ENCODE measurements at places on chromosomes 7 and 10.

- no peak for DNase-seq
These were observed 582.4 kb downstream of the SUGCT start for GRCh38 chr7:40717242-40717641.

DNA sequence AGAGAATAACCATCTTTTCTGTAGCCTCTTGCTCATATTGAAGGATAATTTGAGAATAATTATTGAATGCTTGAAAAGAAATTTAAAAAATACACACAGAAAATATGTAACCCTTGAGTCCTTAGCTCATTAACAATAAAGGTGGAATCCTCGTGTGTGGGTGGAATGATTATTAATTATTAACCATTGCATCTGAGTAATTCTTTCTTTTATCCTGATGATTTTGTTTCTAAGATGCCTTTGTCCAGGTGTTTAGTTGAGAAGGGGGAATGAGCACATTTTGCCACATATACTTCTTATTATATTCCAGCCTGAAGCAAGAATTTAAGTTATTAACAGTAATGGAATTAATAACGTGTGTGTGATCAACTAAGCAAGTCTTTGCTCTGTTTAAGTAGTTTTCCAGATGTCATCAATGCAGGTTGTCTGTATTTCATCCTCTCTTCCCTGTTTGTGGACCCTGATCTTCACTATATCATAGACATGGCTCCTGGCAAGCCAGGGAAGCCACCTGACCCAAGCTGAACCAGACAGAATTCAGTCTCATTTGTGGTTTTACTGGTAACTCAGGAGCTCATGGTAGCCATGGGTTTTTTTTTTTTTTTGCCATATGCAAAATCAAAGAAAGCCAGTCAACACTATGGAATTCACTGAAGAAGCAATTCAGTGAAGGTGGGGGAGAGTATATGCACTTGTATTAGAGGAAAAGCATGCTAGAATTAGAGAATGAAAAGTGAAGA is 144.3 kb downstream of the KIF20B start:
- DNase-seq = no peak

DNA sequence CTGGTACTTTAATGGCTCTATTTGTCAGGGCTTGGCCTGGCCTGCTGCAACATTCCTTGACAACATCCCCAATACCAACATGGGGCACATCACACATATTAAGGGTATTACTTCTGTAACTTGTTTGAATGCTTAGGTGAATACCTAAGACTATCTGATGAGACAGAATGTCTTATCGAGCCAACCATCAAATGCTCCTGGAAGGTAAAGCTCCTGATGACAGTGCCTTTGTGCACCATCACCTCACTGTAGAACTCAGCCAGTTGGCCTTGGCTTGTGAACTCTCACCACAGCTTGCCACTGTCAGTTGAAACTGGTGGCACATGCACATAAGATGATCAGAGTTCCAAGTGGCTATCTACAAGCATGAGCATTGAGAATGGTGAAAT is 3.7 kb upstream of the MYO1G start:
- DNase-seq = no peak

GRCh38 chr7:55651057-55651456 is 78.8 kb upstream of the VOPP1 start:
- DNase-seq = no peak

DNA sequence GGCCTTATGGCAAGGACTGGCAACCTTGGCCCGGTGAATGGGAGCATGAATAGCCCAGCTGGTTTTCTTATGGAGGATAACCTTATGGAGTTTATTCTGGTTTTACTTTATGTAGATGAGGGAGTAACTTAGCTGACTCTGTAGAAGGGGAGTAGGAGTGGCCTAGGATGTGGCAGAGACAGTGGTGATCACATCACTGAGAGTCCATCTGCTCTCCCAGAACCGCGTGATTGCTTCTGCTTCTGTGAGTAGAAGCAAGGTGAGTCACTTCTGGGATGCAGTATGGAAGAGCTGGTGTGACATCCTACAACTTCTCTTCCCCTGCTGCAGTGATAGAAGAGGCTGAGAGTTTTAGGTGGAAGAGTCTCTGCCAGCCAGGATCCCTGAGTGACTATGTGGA is 129.2 kb downstream of the RPS24 start:
- DNase-seq = no peak

DNA sequence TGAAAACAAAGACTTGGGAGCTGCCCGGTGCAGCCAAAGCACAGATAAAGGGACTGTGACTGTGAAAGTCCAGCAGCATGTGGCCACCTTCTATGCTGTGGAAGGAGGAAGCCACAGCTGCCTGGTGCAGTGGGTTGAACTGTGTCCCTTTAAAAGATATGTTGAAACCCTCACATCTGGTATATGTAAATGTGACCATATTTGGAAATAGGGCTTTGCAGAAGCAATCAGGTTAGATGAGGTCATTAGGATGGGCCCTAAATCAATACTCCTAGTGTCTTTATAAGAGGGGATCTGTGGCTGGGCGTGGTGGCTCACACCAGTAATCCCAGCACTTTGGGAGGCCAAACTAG is 136.9 kb downstream of the GLI3 start:
- no peak for DNase-seq

DNA sequence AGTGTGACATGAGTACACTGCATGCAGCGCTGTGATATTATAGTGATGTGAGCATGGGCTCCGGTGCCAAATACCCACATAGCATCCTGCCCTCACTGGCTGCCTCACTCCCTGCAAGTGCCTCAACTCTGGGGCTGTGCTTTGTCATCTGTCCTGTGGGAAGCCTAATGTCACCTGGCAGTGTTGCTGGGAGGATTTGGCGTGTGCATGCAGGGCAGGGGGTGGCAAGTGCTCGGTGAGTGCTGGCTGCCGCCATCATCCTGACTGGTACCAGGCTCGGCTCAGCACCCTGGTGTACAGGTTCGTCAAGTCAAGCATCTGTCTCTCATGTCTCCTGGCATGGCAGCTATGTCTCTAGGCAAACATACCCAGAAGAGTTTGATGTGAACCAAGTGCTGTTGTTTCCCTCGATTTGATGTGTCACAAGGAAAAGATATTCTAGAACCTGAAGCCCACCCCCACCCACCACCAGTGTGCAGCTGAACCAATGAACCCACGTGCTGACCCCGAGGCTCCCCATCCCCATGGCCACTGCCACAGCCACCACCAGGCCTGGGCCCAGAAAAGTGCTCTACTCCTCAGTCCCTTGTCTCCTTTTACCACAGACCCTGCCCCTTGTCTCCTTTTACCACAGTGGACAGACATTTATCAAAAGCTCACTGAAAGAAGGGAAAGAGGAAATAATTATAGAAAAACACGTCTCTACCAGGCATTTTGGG is 135.8 kb downstream of the MAPK8 start:
- no peak for DNase-seq

DNA sequence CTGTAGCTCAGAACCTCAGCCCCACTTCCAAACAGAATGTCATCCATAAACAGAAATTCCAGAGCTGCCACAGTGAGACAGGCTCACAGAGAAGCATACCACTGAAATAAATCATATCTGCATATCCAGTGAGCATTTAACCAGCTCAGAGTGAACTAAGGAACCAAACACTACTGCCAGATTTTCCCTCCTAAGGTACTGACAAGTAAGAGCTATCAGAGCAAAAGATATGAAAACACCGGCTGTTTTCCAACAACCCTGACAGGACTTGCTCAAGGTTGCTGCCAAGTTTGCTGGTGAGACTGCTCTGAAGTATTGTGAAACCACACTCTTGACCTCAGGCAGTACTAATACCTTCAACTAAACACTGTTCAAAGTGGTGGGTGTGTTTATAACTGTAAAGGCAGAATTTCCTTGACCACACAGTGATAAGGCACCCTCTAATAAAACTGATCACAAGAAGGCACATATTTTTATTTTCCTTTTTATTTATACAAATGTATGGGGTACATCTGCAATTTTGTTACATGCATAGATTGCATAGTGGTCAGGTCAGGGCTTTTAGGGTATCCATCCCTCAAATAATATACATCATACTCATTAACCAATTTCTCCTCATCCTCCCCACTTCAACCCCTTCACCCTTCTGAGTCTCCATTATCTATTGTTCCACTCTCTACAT is 18.3 kb downstream of the SGMS1 start:
- no peak for DNase-seq

- DNase-seq = no peak
These were observed 47.4 kb downstream of the IGF2BP3 start for GRCh38 chr7:23422909-23423308.

DNA sequence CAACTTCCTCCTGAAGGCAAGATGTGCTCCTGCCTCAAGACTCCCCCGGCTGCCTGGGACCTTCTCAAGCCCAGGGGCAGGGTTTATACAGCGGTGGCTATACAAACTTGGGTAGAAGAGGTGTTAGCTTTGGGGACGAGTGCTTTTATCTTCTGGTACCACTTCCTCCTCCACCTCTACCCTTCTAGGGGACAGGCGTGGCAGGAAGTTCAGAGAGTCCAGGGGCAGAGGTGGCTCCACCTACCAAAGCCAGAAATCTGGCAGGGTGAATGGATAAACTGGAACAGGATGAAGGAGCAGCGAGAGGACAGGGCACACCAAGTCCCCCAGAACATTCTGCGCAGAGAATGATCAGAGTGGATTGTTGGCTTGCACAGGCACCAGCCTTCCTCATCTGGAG is 24.0 kb upstream of the TM9SF3 start:
- DNase-seq = no peak

DNA sequence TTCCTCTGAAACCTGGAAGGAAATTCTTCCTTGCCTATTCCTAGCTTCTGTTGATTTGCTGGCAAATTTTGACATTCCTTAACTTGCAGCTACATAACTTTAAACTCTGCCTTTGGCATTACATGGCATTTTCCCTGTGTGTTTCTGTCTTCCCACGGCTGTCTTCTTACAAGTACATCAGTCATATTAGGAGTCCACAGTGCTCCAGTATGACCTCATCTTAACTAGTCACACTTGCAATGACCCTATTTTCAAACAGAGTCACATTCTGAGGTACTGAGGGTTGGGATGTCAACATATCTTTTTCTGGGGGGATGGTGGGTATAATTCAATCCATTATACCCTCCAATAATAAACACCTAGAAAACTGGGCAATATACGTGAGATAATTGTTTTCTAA is 37.4 kb upstream of the EPHB6 start:
- no peak for DNase-seq

DNA sequence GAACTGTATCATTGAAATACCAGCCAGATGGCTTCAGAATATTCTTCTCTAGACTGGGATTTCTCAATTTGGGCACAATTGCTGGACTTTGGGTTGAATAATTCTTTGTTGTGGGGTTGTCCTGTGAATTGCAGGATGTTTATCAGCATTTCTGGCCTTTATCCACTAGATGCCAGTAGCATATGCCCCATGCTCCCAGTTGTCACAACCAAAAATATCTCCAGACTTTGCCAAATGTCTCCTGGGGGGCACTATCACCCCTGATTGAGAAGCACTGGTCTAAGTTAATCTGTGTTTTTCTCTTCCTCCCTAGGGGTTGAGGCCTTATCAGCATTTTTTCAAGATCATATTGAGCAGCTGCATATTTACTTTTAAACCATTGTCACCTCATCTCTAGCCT is 204.9 kb upstream of the SP8 start:
- DNase-seq = no peak

GRCh38 chr10:80280071-80280800 is 9.2 kb downstream of the MAT1A start:
- DNase-seq = no peak

DNA sequence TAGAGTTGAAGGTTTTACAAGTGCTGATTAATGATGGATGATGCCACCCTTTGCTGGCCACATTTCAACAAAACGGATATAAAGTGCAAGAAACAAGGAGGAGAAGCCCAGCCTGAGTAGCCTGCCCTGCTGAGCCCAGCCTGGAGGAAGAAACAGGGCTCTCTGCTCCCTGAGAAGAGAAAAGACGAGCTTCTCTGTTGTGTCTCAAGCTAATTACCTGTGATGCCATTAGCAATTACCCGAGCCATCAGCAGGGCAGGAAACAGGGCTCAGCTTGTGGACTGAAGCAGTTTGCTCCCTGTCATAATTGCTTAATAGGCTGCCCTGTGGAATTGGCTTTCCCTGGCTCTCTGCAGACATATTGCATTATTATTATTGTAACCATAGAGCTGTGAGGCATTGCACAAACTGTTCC is 709.3 kb upstream of the AUTS2 start:
- no peak for DNase-seq

DNA sequence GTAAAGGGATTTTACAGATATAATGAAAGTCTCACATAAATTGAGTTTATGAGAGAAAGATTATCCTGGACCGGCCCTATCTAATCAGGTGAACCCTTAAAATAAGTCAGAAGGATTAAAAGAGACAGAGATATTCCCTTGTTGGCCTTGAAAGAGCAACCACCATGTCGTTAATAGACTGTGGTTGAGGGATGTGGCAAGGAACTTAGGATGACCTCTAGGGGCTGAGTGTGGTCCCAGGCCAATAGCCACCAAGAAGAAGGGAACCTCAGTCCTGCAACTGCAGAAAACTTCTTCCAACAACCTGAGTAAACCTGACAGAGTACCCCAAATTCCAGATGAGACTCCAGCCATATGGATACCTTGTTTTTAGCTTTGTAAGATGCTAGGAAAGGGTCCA is 121.5 kb downstream of the POLR1F start:
- no peak for DNase-seq

GRCh38 chr10:821322-821721 is 110.2 kb downstream of the LARP4B start:
- DNase-seq = no peak

- no peak for DNase-seq
These were observed 2.0 kb upstream of the ASB13 start for GRCh38 chr10:5668429-5668828.

GRCh38 chr10:7786430-7786829 is 1.4 kb downstream of the KIN start:
- no peak for DNase-seq

DNA sequence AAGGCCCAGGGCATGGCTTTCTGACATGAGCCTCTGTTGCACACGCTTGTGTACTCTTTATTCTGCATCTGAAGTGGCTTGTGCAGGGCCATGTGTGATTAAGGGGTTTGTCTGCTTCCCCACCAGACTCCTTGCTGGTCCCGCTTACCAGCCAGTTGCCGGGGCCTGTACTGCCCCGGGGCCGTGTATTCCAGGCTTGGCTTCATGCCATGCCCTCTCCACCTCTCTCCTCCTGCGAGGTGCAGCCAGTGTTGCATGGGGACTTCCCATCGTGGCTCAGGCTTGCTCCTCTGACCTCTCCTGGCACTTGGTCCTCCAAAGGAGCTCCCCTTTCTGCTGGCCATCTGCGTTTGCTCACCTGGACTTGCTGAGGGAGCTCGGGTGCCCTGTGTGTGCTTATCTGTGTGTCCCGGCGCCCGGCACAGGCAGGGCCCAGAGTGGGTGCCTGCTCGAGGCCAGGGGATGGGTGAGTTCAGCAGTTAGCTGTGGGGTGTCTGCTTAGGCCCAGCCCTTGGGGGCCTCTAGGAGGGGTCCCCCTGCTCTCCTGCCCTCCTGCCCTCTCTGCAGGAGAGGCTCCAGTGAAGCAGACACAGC is 11.0 kb upstream of the C10orf143 start:
- no peak for DNase-seq
